H4 (cell line): ENCODE measurements at places on chromosomes 5 and 9.

GRCh38 chr9:123350590-123351310, 5.2 kb upstream of the CRB2 start:
- no peak for DNase-seq

DNA sequence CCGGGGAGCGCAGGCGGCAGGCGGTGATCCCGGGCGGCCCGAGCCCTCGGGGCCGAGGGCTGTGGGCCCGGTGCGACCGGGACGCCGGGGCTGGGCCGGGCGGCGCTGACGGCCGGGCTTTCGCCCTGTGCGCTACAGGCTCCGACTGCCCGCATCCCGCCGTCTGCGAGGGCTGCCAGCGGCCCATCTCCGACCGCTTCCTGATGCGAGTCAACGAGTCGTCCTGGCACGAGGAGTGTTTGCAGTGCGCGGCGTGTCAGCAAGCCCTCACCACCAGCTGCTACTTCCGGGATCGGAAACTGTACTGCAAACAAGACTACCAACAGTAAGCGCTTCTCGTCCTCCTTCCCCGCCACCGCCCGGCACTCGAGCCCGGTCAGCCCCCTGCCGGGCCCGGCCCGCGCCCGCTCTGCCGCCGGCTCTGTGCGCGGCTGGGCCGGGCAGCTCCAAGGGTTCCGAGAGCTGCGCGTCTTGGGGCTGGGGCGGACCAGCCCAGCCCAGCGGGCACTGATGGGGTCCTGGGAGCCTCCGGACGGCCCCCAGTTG, 1.6 kb downstream of the LMX1B start:
- no peak for DNase-seq

DNA sequence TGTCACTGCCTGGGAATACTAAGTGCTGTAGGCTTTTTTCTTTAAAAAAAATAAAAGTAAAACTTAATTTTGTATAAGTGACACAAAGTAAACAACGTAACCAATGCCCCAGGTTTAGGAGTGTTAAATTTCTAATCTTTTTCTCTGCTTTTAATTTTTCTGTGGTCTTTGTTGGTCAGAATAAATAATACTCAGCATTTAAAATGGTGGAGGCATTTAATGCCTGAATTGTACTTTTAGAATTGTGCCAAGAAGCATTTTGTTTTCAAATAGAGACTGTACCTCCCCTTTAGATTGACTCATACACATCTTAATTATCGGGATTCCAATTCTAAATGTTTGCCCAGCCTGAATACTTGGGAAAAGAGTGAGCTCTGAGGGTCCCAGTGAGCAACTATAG, 1.6 kb downstream of the DMXL1 start:
- no peak for DNase-seq

DNA sequence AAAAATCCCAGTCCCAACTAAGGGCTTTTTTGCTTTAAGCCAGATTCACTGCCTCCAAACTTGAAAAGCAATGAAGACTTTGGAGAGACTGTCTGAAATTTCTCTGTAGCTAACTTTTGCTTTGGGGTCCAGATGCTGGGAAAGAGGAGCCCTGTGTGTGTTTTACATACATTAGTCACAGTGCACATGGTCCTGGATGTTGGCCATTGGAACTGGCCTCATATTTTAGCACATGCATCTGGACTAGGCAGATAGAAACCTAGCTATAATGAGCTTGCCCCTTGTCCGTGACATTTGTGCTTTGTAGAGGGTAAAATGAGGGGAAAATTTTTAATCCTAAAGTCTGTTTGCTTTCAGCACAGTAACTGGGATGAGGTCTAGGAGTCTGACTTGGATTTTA, 421.7 kb downstream of the CDK5RAP2 start:
- no peak for DNase-seq

- DNase-seq = no peak
Measured at GRCh38 chr5:167895899-167896659, 395.4 kb upstream of the WWC1 start.

DNA sequence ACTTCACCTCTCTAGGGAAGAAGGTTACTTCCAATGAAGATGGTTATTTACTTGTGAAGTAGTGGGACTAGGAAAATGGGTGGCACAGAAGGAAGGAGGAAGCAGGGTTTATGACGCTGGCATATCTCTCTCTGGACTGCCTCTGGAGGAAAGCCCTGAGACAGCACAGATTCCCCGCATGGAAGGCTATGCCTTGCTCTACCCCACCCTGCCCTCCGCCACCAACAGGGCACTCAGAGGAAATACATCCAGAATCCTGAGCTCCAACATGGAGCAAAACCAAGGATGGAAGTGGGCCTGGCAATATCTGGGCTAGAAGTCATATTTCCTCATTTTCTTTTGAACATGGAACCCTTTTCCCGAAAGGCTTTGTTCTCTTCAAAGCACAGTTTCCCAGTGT, 346.9 kb downstream of the ZSWIM6 start:
- peak; percentile 52 for DNase-seq

- no peak for DNase-seq
Measured at GRCh38 chr9:91082731-91083130, 279.0 kb downstream of the AUH start.

DNA sequence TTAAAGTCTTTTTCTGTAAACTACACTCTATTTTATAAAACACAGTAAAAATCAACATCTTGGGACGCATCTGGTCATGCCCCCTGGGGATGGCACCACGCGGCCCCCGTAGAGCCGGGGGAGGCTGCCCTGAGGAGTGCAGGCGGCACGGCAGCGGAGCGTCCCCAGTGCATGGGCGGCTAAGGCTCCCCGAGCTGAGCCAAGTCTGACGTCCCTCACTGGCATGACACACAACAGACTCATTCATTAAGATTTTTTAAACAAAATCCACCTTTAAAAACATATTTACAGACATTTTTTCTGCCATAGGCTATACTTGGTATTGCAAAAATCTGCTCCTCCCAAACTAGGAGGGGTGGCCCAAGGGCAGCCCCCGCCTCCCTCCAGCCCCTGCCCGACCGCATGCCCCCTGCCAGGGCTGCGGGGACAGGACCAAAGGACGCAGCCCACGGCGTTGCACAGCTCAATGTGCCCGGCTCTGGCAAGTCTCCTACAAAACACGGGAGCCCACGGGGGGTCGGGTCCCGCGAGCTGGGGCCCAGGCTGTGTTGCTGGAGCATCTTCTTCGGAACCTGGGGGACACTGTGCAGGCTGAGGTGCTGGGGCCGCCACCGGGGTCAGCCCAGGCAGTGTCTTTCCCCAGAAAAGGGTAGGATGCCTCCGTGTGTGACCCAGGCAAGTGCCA, 11.8 kb upstream of the SEC16A start:
- no peak for DNase-seq

GRCh38 chr9:108443741-108444140, 412.0 kb downstream of the ACTL7B start:
- no peak for DNase-seq

DNA sequence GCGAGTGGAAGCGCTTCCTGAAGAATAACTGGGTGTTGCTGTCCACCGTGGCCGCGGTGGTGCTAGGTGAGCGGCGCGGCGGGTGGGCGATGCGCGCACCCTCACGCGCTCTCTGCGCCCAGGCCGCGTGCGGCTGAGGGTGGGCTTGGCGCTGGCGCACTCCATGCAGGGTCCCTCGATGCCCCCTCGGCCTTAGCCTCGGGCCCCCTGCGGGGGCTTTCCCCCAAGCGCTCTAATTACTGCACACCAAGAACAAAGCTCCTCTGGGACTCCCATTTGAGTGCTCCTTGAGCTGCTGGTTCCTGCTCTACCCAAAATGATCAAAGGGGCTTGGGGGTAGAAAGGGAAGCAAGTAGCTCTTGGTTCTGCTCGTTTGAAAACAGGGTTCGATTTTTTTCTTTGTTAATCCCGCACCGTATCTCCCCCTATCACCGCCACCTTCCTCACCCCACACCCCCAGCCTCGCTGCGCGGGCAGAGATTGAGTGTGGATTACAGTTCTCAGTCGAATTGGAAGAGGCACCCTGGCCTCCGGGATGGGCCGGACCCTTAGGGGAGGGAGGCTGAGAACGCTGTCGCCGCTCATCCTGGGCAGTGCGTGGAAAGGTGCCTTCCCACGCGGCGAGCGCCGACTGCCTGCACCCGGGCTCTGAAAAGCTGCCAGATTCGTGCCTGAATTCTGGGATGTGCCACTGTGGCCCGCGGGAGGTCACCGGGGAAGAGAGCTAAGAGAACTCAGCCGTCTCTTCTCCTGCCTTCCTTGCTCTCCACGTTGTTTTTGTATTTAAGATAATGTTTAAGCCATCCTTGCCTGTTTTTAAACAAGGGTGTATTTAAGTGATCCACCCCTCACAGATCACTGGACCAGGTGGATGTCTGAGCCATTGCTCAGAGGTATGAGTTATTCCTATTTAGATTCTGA, 697 bp downstream of the SLC1A1 start:
- no peak for DNase-seq

DNA sequence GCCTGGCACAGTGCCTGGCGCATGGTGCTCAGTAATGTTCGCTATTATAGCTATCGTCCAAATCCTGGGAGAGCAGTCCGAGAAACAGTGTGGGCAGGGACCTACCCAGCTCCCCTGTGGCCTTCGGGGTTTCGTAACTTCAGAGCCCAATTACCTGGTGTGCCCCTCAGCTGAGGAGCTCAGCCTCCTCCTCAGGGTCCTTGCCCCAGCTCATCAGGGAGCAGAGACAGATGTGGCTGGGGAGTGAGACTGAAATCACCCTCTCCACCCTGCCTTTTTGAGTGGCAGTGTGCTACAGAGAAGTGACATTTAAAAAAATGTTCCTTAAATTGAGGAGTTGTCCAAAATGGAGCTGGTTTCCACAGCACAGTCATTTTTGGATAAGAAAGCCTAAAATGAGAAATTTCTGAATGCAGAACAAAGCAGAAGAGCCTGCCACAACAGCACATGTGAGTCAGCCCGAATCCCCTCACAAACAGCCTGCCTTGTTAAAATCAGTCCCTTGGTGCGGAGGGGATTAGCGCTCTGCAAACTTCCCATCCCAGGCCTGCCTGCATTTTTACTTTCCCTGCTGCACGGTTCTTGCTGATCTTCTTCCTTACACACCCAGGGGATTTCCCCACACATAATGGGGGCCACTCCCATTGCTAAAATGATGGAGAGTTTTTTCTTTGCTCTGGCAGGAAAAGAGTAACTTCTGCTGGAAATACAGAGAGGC, 78.1 kb upstream of the PITX1 start:
- no peak for DNase-seq

DNA sequence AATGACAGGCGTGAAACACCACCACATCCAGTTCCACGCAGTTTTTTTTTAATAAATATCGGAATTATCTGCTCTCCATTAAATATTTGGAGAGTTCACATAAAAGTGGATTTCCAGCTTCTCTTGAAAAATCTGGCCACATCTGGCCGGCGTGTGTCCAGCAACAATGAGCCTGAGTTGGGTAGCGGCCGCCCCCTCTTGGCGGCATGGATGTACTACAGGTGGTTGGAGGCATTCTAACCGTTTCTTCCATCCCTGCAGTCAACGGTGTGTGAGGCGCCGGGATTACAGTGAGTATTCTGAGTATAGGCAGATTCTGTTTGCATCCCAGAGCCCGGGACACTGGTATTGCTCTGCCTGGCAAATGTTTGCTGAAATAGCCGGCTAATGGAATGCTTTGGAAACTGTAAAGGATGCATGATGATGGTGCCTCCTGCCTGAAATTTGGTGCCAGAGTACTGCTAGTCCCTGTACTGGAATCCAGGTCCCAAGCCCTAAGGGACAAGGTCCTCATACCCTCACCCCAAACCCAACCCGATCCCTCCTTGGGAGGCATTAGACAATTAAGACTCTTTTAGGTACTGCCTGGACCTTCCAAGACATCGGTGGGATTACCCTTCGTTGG, 13.6 kb upstream of the GM2A start:
- DNase-seq = peak; percentile 57

GRCh38 chr5:173699966-173700365, 83.5 kb upstream of the BOD1 start:
- DNase-seq = no peak

GRCh38 chr5:105581988-105582690, 2019.5 kb upstream of the NUDT12 start:
- no peak for DNase-seq

DNA sequence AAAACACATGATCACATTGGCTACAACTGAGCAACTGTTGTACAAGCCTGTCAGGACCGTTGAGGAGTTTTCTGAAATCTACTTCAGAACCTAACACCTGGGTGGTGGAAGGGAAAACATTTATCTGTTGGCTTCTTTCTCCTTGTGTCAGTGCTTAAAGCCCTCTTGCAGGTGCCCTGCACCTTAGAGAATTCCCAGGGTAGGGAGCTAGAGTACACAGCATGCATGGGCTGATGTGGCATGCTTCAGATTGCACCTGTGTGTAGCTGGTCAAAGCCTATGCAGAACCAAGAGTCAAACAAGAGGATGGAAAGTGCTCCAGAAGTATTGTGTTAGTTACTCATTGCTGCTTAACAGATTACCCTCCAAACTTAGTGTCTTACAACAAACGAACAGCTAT, 33.6 kb upstream of the ZBED3 start:
- no peak for DNase-seq

GRCh38 chr9:137760426-137760825, 117.2 kb upstream of the CACNA1B start:
- no peak for DNase-seq

GRCh38 chr9:138098908-138099791, 221.6 kb downstream of the CACNA1B start:
- DNase-seq = no peak

- peak; percentile 79 for DNase-seq
Measured at GRCh38 chr9:36802201-36802920, 229.7 kb downstream of the MELK start.

DNA sequence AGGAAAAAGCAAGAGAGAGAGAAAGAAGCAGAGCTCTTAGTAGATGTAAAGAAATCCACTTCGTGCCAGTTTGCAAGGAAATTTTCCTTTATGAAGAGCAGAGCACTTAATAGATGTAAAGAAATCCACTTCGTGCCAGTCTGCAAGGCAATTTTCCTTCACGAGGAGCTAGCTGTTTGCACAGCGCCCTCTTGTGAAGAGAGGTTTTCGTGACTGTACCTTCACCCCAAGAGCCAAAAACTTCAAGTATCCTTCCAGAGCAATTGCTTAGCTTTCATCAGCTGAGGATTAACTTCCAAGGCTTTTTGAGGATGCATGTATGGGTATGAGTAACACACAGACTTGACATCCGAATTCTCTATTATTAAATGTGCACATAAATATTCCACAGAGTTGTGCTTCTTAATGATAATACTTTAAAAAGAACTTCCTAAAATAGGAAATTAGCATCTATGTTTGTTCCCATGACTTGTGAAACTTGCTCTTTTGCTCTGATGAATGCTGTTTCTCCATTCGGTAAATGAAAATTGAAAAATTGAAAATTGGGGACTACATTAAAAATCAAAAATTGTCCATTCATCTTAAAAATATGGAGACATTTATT, 525.6 kb downstream of the PDE4D start:
- peak; percentile 63 for DNase-seq

DNA sequence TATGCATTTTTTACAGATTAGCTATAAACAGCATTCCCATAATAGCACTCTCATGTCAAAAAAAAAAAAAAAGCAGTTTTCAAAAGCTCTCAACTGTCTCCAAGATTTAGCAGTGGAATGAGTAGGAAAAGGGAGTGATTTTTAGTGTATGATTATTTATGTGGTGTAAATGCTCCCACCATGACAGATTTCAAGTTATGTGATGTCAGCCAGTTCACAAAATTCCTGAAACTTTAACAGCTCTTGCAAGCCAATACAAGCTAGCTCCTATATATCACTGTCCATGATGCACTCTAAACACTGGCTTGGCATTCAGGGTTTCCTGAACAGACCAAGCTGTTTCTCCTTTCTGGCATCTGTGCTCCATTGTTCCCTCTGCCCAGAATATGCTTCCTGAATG, 7.9 kb upstream of the ANKDD1B start:
- DNase-seq = no peak

GRCh38 chr5:130350131-130350530, 445.9 kb downstream of the CHSY3 start:
- no peak for DNase-seq
